HuH-7.5 (cell line): ENCODE measurements at places on chromosomes 7 and 10.

- no peak for DNase-seq
Measured at GRCh38 chr10:114638821-114639625, 19.1 kb downstream of the ABLIM1 start.

GRCh38 chr10:113954409-113954808 is 89.3 kb upstream of the ADRB1 start:
- no peak for DNase-seq

DNA sequence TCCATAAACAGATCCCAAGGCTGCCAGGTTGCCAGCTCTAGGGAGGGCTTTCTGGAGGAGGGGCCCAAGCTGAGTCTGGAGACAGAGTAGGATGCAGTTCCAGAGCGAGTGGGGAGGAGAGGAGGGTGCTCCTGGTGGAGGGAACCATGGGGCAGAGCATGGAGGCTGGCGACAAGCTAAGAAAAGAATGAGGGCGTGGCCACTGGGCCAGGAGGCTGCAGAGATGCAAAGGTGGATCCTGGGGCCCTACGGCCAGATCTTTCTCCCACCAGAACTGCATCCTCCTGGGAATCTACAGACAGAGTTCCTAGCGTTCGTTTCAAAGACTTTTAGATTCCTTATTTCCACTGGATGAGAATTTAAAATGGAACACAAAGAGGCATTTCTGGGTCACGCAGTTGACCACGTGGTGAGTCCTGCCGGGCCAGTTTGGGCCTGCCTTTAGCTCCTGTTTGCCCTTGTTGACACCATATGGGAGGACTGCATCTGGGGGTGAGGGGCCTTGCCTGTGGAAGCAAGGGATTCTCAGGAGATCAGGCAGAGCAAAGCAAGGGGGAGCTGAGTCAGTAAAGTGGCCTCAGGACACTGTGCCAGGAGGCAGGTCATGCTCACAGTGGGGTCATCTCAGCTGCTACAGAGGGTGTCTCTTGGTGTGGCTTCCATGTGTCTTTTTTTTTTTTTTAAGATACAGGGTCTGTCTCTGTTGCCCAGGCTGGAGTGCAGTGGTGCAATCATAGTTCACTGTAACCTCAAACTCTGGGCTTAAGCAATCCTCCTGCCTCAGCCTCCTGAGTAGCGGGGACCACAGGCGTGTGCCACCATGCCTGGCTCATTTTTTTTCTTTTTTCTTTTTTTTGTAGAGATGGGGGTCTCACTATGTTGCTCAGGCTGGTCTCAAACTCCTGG is 137.8 kb downstream of the SH3PXD2A start:
- no peak for DNase-seq

DNA sequence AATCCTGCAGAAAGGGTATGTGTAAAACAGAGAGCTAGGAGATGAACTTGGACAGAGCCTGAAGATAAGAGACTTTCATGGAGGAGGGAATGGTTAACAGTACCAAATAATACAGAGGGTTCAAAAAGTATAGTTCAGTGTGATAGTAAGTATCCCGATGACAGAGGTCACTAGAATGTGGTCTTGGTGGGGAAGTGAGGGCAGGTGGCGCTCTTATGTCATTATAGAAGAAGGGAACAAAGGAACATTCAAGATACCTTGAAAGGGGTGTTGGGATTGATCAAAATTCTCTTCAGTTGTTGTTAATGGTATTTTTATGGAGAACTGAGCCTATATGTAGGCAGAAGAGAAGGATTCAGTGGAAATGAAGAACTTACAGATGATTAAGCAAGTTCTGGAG is 312.5 kb downstream of the SUGCT start:
- DNase-seq = no peak

DNA sequence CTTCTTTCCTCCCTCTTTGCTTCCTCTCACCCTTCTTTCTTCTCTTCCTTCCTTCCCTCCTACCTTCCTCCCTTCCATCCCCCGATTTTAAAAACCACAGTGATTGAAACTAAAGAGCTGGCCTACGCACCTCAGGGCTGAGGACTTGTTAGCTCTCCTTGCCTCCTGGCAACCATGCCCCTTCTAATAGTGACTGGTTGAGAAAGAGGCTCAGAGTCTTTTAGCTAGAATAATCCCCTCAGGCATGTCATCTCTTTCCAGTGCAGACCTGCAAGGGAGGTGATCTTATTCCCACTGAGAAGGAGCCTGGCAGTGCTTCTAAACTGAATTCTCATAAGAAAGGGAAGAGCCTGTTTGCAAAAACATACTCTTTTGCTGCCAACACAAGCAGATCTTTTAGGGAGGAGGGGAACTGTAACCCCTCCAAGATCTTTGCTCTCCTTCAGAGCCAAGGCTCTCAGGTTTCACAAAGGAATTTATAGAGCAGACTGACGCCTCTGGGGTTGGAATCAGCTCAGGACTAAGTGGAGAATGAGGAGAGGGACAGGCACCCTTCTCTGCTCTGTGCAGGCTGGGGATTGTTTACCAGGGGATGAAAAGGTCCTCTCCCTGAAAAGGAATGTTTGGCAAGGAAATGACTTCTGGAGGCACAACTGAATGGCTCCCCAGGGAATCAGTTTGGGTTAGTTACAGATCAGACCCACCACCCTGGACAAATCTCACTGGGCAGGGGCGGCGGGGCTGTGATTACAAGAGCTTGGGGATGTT is 9.4 kb upstream of the ANKRD1 start:
- DNase-seq = no peak

GRCh38 chr10:24952707-24953645 is 570 bp upstream of the PRTFDC1 start:
- DNase-seq = peak; percentile 56

GRCh38 chr10:44880090-44880715 is 30.9 kb upstream of the TMEM72 start:
- DNase-seq = no peak

DNA sequence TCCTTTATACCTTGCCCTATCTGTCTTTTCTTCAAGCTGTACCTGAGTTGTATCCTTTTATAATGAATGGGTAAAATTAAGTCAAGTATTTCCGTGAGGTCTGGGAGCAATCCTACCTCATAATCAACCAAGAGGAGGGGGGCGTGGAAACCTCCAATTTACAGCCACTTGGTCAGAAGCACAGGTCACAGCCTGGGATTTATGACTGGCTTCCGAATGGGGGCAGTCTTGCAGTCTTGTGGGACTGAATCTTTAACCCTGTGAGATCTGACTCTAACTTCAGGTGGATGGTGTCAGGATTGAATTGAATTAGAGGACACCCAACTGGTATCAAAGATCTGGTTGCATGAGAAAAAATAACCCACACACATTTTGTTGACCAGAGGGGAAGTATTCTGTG is 23.5 kb upstream of the KCNMA1 start:
- no peak for DNase-seq

GRCh38 chr7:114540291-114540690 is 125.7 kb downstream of the FOXP2 start:
- no peak for DNase-seq

DNA sequence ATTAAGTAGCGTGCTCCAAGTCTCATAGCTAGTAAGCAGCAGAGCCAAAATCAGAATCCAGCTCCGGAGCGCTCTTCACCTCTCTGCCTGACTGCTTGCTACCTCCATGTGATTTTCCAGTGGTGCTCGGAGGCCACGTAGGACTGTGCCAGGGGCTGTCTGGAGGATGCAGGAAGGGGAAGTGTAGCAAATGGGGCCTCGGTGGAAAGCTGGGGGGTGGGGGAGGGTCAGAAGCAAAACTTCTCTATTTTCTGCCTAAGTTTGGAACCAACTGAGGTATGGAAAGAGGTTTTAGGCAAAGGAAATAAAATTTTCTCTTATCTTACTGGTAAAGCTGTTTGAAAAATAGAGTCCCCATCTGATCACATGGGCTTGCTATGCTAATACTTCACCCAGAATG is 108.7 kb downstream of the TBXAS1 start:
- no peak for DNase-seq

DNA sequence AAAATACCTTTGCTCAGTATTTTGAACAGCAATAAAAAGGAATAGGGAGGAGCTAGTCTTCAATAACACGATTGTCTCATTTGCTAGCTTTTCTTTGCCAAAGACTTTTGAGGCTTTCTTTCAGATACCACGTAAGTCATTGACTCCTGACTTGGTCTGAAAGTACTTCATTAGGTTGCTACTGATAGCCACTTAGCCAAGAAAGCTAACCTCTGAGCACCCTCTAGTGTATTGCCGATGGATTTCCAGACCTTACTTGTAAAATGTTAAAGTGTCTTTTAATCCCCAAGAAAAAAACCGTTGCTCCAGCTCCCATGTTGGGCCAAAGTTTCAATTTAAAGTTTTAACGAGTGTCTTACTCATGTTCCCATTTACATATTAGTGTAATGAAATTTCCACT is 63.4 kb upstream of the STRIP2 start:
- DNase-seq = no peak

DNA sequence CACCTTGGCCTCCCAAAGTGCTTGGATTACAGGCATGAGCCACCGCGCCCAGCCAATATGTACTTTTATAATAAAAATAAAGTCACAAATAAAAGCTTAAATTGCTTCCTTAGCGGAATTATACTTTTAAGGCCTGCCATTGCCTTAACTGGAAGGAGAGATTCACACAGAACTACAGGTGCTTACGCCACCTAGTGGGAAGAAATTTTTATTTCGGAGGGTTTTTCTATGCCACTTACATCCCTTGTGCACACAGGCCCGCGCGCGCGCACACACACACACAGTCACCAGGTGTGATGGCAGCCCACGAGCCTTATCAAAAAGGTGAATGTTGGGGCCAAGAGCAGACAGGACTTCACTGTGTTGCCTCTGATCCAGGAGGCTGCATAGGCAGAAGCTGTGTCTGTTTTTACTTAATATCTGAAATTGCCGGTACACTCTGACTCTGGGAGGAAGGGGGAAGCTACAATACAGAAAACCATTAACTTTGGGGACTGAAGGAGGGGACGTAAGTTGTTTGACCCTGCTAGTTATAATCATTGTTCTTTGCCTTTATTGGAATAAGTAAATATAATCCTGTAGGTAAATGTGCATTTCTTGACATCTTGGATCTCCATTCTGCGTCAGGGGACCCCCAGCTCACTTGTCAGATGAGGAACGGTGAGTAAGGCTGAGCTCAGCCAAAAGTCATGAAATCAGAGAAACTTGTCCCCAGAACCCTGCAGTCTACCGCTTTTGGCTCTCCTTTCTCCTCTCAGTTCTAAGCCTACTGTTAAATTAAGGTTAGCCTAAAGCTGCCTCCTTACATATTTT is 87.1 kb downstream of the SLC16A9 start:
- no peak for DNase-seq

- no peak for DNase-seq
Measured at GRCh38 chr7:131909151-131909768, 352.8 kb upstream of the PODXL start.

GRCh38 chr10:83680470-83680891 is 458.8 kb upstream of the GHITM start:
- DNase-seq = no peak

DNA sequence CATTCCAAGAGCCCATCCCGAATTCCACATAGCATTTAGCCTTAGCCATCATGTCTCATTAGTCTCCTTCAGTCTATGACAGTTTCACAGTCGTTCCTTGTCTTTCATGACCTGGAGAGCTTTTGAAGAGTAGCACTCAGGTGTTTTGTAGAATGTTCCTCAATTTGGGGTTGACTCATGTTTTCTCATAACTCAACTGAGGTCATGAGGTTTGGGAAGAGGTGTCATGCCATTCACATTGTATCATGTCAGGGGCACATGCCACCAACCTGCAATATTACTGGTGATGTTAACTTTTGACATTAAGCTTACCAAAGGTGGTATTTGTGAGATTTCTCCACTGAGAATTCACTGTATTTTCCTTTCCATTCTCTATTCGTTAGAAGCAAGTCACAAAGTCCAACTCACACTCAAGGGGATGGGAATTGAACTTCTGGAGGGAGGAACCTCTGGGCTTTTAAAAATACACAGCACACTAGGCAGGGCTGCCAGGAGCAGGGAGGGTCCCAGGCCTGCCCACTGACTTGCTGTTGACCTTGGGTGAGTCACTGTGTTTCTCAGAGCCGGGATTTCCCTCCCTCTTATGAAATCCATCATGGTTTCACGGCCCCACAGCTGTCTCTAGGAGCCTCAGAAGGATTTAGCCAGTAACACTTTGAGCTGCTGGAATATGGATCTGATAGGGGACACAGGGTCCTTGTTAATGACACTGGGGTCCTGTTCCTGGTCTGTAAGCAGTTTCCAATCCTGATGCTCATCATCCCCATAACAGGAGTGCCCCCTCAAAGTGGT is 74.4 kb upstream of the TCF7L2 start:
- DNase-seq = no peak

DNA sequence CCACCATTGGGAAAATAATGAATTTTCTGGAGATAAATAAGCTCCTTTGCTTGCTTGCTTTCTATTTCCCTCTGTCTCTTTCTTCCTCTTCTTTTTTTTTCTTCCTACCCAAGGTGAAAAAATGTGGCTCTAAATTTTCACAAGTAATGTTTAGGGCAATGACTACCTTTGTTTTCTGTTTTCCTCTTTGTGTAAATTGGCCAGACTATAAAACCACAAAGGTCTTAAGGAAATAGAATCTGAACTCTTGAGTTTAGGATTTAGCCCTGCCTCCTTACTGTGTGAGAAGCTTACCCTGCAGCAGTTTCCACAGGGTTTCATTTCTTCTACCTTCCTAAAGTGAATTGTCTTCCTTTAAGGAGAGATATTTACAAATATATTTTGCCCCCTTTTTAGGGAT is 330.4 kb downstream of the ARL4A start:
- DNase-seq = no peak

- no peak for DNase-seq
Measured at GRCh38 chr10:119061352-119061751, 19.3 kb downstream of the EIF3A start.

DNA sequence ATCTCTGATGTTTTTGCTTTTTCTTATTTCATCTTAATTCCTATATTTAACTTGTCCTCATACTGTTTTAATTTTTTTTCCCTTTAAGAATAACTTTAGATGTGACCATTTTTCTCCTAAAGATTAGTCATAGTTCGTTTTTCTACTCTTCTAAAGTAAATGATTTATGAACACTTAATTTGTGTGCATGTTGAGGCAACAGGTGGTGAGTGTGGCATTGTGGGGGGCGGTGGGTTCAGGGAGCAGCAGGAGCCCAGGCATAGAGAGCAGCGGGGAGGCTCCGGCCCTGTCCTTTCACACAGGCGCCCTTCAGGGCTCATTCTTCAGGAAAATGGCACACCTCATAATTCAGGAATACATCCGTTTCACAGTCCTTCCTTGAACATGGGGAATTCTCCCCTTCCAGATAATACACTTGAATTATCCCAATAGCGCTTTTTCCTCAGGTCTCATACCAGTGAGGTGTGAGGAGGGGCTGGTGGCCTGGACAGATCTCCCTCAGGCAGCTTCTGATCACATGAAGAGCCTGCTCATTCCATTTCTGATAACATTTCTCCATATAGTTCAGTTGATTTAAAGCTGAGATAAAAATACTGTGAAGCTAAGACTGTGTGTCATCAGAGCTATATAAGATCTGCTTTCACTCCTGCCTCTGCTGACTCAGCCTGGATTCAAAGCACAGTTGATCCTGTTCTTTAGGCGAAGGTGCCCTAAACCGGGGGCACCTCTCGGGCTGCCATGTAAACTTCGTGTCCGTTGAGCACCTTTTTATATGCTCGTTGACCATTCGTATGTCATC is 40.2 kb downstream of the CUL1 start:
- no peak for DNase-seq

- DNase-seq = peak; percentile 27
Measured at GRCh38 chr10:95841661-95842498, 65.9 kb upstream of the CC2D2B start.

GRCh38 chr7:44694766-44695165 is 53.9 kb upstream of the ZMIZ2 start:
- no peak for DNase-seq
